Activated T-cell treated with anti-CD3 and anti-CD28 coated beads, Interleukin-2, amount 50 U/mL, for 1 hour (primary cell): ENCODE measurements at places on chromosomes 4 and X.

DNA sequence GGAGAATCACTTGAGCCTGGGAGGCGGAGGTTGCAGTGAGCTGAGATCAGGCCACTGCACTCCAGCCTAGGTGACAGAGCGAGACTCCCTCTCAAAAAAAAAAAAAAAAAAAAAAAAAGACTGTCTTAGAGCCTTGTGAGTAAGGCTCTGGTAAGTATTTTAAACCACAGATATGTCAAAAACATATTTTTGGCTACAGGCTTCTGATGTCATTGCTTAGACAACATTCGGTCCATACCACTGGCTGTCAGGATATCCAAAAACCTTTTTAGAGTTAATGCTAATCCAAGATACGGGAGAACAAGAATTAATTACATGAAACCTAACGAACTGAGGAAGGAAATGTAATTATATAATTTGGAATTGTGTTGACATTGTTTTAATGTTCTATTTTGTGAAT, 999.5 kb upstream of the PABPC4L start:
- no peak for DNase-seq

DNA sequence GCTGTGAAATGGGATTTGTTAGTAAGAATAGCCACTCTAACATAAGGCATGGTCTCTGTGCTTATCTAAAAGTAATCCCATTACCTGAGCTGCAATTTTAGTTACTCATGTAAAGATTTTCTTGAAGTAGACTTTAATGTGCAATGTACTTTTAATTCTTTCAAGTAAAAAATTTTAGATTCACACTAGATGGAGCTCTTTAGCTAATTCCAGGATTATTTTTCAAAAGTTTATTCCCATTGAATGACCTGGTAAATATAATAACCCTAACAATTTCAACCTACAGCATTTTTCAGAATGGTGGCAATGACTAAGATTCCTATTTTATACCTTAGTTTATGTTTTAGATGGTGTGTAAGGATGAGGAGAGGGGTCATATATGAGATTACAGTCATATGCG, 18.1 kb downstream of the USP38 start:
- no peak for DNase-seq

GRCh38 chrX:150886381-150886780, 12.1 kb downstream of the CD99L2 start:
- no peak for DNase-seq

DNA sequence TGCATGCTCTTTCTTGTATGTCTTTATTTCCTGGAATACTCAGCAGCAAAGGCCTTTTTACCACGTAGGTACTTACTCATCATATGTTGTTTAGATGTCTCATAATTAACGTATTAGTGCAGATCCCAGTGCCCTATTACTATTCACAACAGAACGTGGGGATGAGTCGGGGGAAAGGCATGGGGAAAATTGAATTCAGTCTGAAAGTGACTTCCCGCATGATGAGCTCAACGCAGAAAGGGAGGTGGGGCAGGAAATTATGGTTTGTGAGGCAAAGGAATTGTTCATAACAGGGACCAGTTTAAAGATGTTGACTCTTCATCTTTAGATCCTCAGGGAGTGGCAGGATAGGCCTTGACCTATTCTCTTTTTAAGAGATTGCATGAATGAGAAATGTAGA, 2.0 kb upstream of the TMPRSS11D start:
- DNase-seq, result no peak

GRCh38 chr4:120056246-120056645, 10.4 kb downstream of the MAD2L1 start:
- DNase-seq, result no peak

- DNase-seq, result no peak
Measured at GRCh38 chr4:156437666-156438065, 484.0 kb upstream of the CTSO start.

GRCh38 chr4:63155561-63155960, 1253.7 kb downstream of the TECRL start:
- DNase-seq, result no peak

GRCh38 chr4:101791182-101791558, 640 bp downstream of the BANK1 start:
- DNase-seq, result no peak

DNA sequence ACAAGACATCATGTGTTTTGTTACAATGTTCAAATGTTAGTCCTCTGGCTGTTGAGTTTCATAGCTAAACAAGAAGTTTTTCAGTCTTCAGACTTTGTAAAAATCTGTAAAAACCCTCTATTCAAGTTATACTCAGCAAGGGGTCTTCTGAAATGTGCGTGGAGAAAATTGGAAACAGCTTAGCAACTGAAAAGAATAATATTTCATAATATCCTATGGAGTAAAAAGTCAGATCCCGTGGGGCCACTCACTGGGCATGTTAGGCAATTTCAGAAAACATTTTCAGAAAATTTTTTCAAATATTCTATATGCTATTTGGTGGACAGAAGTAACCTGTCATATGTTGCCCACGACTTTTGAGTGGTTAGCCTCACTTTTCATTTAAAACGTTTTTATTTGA, 118.3 kb downstream of the CORIN start:
- DNase-seq, result no peak

- no peak for DNase-seq
Measured at GRCh38 chr4:54213761-54214160, 15.3 kb upstream of the PDGFRA start.

GRCh38 chrX:39905946-39906345, 191.8 kb downstream of the BCOR start:
- no peak for DNase-seq

DNA sequence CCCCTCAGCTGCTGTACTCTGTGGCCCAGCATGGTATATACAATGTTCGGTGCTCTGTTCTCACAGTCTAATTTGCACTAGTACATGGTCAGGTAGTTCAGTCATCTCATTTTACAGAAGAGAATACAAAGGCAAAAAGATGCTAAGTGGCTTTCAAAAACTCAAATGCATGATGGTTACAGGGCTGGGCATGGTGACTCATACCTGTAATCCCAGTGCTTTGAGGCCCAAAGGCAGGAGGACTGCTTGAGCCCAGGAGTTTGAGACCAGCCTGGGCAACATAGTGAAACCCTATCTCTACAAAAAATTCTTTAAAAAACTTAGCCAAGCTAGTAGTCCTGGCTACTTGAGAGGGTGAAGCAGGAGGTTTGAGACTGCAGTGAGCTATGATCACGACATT, 210.5 kb upstream of the KIT start:
- no peak for DNase-seq

GRCh38 chr4:128162434-128162833, 101.3 kb downstream of the LARP1B start:
- no peak for DNase-seq

DNA sequence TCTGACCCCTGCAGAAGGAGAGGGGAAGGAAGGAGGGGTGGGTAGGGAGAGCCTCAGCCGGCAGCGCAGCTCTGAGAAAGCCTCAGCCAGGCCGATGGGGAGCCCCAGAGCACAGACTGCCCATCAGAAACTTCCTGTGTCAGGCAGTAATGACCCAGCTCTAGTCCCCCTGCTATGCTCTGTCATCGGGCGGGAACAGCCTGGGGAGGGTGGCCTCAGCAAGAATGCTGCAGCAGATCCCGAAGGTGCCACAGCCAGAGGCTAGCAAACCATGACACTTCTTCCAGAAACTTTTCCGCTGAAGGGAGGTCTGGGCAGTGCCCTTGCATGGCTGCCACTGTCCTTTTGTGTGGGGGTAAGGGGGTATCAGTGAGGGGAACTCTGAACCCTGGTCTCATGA, 279.0 kb downstream of the BCOR start:
- DNase-seq, result no peak

DNA sequence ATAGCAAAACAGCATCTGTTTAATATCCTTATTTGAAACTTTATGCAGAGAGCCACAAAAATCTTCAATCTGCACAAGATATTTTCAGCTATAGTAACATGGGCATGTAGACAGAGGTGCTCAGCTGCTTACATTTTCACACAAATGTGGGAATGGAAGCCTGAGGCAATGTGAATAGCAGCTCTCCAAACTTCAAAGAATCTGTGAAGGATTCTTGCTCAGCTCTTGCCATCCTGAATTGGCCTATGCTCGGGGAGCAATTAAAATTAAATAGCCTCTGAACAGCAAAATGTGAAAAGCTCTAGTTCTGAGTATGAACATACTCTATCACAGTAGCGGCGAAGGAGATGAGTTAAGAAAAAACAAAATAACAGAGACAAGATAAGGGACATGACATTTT, 1523.8 kb downstream of the PCDH7 start:
- no peak for DNase-seq

DNA sequence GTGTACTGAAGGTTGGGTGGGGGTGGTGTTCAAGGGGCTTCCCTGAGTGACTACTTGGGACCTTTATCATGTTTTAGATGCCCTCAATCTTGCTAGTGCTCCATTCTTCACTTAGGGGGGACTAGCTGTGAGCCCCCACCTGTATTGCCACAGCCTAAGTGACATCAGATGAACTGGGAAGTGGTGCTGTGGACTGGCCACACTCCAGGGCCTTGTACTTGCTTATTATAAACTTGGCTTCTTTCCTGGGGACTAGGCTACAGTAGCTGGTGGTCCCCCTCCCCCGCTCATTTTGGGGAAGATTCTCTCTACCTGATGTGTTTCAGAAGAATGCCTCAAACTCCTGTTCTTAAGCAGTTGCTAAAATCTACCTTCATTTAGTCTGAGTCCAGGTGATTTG, 46.7 kb upstream of the WDR1 start:
- DNase-seq, result no peak

GRCh38 chr4:14465507-14465906, 536.8 kb upstream of the CPEB2 start:
- DNase-seq, result no peak

DNA sequence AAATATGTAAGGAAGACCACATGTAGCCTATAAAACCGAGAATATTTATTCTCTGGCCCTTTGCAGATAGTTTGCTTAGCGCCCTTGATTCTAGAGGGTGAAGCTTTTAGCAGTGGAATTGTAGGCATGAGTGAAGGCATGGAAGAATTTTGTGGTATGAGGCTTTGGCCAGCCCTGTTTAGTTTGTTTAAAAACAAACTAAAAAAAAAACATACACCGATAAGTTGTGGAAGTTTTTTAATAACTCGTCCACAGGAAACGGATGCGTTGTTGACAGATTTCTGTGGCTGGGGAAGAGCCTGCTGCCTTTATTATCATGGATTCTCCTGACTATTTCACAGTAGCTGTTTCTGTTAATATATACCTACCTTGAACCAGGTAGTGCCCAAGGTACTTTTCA, 194.7 kb upstream of the LNX1 start:
- no peak for DNase-seq
